ENCODE measurements at places on chromosomes 12 and 14.

- peak; percentile 52 for DNase-seq
Observed at GRCh38 chr12:93679308-93679925, 2.2 kb downstream of the CRADD start.

GRCh38 chr14:75230140-75230792 is 48.4 kb upstream of the FOS start:
- no peak for DNase-seq

DNA sequence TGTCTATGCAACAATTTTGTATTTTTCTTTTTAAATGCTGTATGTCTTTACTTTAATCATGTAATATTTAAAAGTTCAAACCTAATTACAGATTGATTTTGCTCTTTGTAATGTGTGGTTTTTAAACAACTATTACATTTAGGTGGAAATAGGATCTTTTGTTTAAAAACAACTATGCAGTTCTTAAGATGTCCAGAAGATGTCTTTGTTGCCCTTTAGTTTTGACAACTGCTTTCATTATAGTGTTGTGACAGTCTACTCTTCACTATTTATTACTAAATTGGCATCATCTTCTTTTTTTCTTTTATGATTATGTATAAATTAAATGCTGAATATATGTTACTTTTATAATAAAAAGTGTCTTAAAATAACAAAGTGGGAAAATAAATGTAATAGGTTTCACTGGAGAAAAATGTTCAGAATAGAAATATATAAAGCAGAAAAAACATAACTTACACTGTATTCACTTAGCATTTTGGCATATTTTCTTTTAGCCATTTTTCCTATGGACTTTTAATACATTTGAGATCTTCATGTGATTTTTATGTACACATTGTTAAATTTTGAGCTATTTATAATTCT is 27.1 kb upstream of the PCNX4 start:
- DNase-seq: peak; percentile 43

DNA sequence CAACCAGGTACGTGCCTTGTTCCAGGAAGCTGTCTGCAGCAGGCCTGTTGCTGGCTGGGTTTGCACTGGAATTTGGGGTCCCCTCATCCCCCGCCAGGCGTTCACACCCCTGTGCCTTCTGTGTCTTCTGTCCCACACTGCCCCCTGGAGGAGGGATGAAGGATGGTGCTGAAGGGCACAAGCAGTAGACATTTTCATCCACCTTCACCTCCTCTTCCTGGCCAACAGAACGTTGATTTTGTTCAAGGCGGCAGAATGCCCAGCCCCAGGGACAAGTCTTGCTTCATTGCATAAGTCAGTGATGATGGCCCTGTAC is 122.1 kb downstream of the CALM1 start:
- DNase-seq: no peak

GRCh38 chr12:115451780-115452736 is 768.1 kb upstream of the TBX3 start:
- peak; percentile 28 for DNase-seq

DNA sequence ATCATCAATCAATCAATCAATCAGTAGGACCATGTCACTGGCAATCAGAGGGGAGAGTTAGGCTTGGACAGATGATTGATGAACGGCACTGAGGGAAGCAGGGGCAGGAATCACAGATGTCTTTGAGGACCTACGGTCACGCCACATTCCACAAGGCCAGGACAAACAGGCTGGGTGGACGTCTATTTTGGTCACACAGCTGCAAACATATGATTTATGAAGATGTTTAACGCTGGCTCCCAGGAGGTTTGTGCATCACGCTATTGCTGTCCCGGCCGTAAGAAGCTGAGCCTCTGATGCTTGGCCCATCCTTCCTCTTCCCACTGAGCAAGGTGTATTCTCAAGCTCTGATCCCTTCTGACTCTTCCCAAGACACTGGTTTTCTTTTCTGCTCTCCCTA is 160.8 kb downstream of the FOXN3 start:
- no peak for DNase-seq

DNA sequence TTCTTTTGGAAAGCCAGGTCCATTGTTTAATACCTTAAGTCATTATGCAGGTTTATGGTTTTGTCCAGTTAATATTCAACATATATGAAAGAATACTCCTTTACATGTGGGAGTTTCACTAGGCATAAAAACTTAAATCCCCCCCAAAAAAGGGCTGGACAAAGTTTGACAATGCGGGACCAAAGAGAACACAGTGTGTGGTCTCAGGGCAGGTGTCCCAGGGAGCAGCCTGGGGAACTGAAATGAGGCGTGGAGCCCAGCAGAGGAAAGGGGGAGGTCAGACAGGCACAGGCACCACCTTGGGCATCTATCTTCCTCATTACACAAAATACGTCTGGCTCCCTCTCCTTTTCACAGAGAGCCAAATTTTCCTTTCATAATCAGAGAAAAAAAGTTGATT is 22.5 kb downstream of the PKP2 start:
- no peak for DNase-seq

DNA sequence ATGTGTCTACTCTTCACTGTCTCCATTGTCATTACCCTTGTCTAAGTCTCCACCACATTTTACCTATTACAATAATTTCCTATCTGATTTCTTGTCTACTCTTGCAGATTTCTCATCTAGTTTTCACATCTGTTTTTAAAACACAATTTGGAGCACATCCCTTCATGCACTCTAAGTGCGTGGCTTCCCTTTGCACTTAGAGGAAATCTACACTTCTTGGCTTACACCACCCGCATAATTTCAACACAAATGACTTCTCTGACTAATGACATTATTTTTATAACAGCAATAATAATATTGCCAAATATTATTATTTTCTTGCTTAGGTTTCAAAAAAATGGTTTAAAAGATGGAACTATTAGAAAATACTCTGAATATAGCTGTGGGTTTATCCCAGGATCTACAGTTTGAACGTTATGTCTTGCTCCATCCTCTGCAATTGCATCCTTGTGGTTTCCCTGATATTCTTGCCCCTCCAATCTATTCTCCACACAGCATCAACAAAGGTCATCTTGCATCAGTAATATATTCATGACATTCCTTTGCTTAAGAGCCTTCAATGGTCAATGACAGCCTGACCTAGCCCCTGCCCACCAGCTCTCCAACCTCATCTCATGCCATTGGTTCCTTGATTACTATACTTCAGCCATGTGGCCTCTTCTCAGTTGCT is 153.7 kb downstream of the SLC25A21 start:
- DNase-seq: no peak

- DNase-seq: no peak
Observed at GRCh38 chr12:2359725-2360629, 307.2 kb downstream of the CACNA1C start.

- peak; percentile 43 for DNase-seq
Observed at GRCh38 chr14:76917745-76918255, 91.6 kb downstream of the LRRC74A start.

- DNase-seq: no peak
Observed at GRCh38 chr12:90023207-90023900, 314.7 kb upstream of the ATP2B1 start.

- no peak for DNase-seq
Observed at GRCh38 chr12:64611341-64612284, 1.3 kb downstream of the RASSF3 start.

DNA sequence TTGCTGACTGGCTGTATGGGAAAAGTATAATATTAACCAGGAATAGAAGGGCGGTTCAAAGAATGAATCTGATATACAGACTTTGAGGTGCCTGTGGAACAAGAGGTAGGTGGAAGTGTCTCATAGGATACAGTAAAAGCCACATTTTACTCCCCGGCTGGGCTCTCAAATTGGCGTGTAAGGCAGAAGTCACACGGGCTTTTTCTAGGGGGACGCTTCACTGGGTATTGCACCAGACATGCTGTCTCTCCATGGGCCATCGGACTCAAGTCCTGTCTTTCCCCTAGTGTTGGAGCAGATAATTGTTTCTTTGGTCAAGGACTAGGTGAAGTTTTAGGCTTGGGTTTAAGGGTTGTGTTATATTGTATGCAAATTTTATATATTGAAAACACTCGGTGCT is 9.1 kb downstream of the TMCC3 start:
- DNase-seq: no peak

- no peak for DNase-seq
Observed at GRCh38 chr14:68476212-68477109, 316.4 kb downstream of the ZFP36L1 start.

DNA sequence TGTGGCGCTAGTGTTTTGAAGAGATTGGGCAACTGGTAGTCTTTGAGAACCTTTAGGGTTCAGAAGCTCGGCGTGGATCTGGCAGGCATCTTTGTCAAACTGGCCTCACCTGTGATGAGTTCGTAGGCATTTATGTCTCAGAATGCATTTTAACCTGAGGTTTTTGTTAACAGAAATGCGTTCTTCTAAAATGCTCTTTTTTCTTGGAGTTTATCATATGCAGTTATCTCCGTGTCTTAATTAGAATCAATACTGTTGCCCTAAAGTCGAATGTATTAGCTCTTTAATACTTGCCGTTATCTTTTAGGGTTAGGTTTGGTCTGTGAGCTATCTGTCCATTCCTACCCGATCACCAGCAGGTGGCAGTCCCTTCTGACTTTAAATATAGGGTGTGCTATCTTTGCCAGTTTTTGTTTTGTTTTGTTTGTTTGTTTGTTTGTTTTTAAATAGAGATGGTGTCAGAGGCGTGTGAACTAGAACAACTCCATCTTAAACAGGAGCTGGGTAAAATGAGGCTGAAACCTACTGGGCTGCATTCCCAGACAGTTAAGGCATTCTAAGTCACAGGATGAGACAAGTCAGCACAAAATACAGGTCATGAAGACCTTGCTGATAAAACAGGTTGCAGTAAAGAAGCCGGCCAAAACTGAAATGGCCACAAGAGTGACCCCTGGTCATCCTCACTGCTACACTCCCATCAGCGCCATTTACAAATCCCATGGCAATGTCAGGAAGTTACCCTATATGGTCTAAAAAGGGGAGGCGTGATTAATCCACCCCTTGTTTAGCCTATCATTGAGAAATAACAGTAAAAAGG is 1.4 kb downstream of the ATF1 start:
- DNase-seq: peak; percentile 15

DNA sequence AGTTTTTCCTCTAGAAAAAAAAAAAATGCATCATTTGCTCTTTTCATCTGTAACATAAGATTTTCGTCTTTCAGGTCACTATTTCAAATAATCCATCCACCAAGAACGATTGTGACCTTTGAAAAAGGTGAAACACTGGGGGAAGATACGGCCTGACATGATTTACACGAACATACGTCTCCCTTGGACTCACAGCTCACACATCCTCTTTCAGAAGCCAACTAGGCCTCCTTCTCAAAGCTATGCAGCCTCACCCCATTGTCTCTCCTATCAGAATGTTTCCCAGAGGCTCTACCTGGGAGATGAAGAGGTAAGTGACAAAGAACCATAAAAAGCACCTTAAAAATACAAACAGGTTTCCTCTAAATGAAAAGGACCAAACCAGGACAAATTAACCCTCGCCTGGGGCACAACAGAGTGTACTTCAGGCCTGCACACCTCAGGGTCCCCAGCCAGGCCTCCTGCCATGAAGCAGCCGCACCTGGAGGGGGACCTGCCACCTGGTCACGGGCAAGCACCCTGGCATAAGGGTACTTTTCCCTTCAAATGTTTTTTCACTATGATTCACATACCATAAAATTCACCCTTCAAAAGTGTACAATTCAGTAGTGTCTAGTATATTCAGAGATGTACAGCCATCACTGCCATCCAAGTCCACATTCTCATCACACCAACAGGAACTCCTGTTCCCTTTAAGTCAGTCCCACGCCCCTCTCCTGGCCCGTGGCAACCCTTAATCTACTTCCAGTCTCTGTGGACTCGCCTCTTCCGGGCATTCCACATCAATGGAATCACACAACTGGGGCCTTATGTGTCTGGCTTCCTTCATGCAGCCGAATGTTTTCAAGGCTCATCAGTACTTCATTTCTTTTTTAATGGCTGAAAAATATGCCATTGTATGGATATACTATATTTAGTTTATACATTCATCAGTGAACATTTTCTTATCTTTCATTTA is 5.4 kb downstream of the SLC15A4 start:
- DNase-seq: no peak

DNA sequence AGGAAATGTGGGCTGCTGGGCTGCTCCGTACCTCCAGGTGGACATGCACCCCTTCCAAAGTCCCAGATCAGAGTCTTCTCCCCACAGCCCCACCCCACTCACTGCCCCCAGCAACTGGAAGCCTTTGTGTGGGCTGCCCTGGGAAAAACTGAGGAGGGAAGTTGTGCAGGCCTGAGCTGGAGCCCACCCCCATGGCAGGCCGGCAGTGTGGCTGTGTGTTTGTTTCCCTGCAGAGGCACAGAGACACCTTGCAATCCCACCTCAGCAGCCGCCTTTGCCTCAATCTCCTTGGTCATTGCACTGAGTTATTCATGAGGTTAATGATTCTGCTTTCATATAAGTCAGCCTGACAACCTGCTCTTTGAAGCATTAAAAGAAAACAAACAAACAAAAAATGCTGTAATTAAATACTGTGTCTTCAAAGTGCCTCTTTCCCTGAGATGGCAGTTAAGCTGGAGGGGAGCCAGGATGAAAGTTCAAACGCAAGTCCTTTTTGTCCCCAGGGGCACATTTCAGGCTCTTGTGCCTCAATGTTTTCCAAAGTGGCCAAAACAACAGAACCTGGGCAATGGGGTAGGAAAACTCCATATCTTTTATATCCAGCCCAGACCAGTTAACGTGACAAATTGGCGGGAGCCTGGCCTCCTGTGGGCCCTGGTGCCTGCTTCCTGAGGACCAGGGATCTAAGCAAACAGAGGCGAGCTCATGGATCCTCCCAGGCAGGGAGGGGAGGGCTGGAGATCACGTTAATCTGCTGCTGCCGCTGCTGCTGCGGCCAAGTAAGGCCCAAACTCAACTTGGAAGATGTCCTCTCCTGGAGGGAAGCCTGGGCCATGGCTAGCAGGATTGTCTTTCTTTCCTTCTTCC is 51.9 kb upstream of the TSPAN11 start:
- no peak for DNase-seq

GRCh38 chr12:125111403-125111802 is 46.2 kb downstream of the AACS start:
- no peak for DNase-seq

- DNase-seq: peak; percentile 37
Observed at GRCh38 chr12:82873951-82874350, 187.2 kb downstream of the TMTC2 start.

DNA sequence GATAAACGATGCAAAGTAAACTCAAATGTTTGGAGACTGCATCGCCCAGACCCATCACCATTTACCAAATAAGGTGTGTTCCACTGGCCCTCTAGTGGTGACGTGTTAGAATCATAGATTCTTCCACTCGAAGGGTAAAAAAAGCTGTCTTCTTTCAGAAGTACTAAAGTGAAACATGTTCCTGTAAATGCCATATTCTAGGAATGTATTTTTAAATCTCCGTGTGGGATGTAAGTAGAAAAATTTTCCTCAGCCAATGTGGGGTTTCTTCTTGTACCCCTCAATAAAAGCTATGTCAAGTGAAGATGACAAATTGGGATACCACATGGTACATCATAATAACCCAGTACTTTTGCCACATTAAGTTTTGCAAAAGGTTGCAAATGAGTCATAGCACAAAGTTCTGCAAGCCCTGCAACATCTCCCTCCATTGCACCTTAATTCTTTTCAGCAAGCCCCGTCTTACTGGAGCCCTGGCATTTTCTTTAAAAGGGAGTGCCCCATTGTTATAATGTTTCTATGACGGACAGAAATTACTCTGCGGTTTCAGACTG is 100.8 kb downstream of the CCER1 start:
- DNase-seq: peak; percentile 52

Data from NCI-H2227 treated with DMSO at 0.1 percent for 48 hours (cell line).